ENCODE measurements at places on chromosomes 7 and 10.

- DNase-seq = peak; percentile 69
These were observed 11.2 kb upstream of the SLC35B4 start for GRCh38 chr7:134327896-134328295.

DNA sequence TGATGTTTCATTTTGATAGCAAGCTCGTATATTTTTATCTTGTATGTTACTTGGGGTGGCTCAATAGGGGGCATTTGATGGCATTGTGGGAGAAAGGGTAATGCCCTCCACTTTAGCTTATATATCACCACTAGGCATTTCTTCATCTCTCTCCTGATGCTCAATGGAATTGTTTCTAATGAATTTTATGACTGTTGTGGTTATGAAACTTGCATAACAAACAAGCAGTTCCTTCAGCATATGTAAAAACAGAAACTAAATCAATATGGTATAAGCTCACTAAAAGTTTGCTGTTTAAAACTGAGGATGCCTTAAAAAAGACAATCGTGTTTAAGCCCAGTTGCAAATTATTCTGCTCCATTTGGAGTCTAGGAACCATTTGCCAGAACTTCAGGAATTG is 75.5 kb downstream of the CDK14 start:
- DNase-seq = no peak

DNA sequence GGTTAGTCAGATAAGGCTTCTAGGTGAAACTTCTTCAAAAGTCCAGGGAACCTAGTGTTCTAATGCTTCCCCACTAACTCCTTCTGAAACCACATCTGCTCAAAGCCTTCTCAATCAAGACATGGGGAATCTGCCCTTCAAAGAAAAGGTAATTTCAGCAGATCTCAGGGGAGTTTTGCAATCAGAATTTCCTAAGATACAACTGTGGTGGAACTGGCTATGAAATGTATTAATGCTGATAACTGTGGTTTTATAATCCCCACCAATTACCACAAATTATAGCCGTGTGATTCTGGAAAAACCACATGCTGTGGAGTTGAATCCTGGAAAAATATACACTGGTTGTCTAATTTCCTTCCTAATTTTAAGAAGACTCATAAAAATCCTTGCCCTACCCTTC is 233.8 kb downstream of the SORCS1 start:
- no peak for DNase-seq

- no peak for DNase-seq
These were observed 11.1 kb downstream of the ERVW-1 start for GRCh38 chr7:92466682-92467081.

- no peak for DNase-seq
These were observed 220.5 kb downstream of the LHFPL3 start for GRCh38 chr7:104548861-104549260.

GRCh38 chr7:101235522-101235921 is 2.1 kb downstream of the CLDN15 start:
- no peak for DNase-seq

DNA sequence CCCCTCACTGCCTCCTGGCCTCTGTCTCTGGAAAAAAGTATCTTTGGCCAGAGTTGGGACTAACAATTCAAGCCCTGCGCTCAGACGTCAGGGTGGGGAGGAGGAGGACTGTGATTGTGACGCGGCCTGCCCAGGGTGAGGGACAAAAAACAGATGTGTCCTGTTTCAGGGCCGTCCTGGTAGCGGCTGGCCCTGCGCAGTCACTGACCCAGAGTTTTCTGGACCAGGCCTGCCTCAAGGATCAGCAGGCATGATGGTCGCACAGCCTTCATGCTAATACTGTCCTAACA is 110.1 kb downstream of the CYTH3 start:
- DNase-seq = no peak

- no peak for DNase-seq
These were observed 7.8 kb upstream of the TBX20 start for GRCh38 chr7:35261476-35262285.

GRCh38 chr7:151398446-151399304 is 11.2 kb downstream of the WDR86 start:
- no peak for DNase-seq

DNA sequence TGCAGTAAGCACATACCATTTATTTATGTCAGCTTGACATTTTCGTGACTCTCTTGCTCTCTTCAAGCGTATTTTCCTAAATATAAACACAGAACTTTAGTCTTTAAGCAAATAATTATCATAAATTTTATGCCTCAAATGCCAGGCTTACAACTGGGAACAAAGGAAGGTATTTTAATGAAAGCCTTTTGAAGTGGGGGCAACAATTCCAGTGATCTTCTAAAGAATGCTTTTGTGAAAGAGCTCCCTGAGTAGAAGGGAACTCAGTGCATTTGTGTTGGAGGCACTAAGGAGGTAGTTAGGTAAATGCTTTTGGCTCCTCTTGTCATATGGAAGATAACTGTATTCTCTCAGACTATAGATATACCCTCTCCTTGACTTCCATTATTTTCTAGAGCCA is 104.9 kb downstream of the VPS50 start:
- DNase-seq = no peak

- peak; percentile 44 for DNase-seq
These were observed 170.9 kb downstream of the CDK14 start for GRCh38 chr7:90766814-90767564.

- no peak for DNase-seq
These were observed 176.9 kb downstream of the DNAJB6 start for GRCh38 chr7:157513682-157514081.

DNA sequence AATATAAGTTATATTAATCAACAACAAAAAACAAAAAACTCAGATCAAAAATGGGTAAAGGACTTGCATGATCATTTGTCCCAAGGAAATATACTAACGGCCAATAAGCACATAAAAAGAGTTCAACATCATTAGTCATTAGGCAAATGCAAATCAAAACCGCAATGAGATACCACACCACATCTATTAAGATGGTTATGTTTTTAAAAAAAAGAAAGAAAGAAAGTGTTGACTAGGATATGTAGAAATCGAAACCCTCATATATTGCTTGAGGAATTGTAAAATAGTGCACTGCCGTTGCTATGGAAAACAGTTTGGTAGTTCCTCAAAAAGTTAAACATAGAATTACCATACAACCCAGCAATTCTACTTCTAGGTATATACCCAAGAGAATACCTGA is 39.4 kb upstream of the CTNNA3 start:
- DNase-seq = no peak

GRCh38 chr10:46544989-46545791 is 11.3 kb downstream of the GPRIN2 start:
- DNase-seq = peak; percentile 61

- no peak for DNase-seq
These were observed 76.1 kb downstream of the BICC1 start for GRCh38 chr10:58588673-58589265.

- DNase-seq = peak; percentile 89
These were observed 1107.2 kb downstream of the NRG3 start for GRCh38 chr10:82982110-82982608.

GRCh38 chr10:132881186-132881920 is 61.0 kb downstream of the CFAP46 start:
- DNase-seq = no peak

GRCh38 chr7:2524808-2525657 is 5.5 kb downstream of the LFNG start:
- no peak for DNase-seq

DNA sequence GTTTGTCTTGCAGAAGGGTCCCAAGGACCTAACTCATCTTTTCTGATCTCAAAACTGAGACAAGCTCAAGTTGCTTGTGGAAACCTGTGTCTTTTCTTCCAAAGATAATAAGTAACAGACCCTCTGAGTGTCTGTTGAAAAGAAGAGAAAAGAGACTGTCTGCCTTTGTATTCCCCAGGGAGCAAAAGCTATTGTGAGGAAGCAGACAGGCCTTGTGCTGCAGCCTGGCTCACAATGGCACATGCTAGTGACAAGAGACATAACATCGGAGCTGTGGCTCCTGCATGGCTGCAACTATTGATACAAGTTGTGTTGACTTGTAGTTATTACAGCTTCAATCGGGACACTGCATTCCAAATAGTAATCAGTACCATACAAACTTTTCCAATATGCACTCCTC is 202.9 kb downstream of the DKK1 start:
- no peak for DNase-seq

- no peak for DNase-seq
These were observed 59.8 kb upstream of the TES start for GRCh38 chr7:116150588-116150987.

- no peak for DNase-seq
These were observed 10.4 kb upstream of the ZNF22 start for GRCh38 chr10:44990302-44990655.

GRCh38 chr10:112362833-112363232 is 11.1 kb upstream of the ACSL5 start:
- DNase-seq = peak; percentile 69

DNA sequence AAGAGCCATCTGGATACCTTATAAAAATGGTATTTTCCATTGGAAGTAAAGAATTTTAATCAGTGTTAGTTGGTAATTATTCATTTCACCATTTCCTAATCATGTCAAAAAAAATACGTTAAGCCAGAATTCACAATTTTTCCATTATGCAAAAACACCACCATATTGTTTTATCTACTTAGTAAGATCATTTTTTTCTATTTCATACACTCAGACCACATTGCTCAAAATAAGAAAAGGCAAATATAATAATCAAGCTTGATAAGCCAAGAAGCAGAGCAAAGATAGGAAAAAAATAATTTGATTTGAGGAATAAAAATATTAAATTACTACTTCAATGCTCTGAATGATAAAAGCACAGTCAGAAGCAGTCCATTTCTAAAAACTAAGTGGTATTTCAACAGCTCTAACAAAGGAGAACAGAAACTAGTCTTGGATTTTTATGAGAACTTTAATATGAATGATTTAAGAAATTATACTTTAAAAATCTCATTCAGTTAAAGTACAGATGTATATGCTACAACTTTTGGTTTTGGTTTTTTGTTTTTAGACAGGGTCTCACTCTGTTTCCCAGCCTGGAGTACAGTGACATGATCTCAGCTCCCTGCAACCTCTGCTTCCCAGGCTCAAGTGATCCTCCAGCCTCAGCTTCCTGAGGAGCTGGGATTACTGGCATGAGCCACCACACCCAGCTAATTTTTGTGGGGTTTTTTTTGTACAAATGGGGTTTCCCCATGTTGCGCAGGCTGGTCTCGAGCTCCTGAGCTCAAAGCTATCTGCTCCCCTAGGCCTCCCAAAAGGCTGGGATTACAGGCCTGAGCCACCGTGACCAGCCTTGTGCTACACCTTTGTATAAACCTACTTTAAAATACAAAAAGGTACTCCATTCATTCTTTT is 46.6 kb downstream of the LRRN3 start:
- DNase-seq = peak; percentile 65

- no peak for DNase-seq
These were observed 77.5 kb upstream of the GDF10 start for GRCh38 chr10:47222461-47222860.

DNA sequence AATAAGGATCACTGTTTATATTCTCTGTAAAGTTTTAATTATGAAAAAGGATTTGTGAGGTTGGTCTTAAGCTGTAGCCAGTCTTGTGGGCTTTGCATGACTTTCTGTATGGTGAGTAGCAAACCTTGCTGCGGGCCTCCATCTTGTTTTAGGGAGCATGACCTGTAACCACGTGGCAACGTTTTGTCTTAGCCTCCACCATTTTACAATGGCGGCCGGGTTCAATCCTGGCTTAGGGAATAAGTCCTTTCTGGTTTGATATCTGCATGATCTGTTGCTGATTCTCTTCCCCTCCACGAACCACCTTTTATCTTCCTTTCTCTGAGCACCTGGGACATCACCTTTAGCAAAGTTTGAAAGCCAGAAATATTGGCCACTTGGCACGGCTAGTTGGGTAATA is 32.5 kb upstream of the OPTN start:
- no peak for DNase-seq

GRCh38 chr10:48219194-48219593 is 55.3 kb downstream of the FRMPD2 start:
- no peak for DNase-seq

DNA sequence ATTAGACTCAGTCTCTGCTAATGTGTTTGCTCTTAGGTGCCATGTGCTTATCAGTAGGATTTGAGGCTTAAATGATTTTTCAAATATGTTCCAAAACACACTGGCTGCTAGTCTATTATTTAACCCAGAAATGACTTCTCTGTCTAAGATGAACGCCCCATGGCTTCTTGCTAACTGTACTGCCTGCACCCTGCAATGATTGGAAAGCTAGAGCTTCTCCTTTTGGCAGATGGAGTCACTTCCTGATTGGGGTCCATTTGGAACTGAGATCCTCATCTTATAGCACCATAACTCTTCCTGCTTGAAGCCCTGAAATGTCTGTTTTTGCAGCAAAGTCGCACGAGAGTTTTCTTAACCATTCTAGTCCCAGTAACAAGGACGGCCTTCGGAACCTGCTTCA is 186.5 kb upstream of the ADO start:
- DNase-seq = no peak

DNA sequence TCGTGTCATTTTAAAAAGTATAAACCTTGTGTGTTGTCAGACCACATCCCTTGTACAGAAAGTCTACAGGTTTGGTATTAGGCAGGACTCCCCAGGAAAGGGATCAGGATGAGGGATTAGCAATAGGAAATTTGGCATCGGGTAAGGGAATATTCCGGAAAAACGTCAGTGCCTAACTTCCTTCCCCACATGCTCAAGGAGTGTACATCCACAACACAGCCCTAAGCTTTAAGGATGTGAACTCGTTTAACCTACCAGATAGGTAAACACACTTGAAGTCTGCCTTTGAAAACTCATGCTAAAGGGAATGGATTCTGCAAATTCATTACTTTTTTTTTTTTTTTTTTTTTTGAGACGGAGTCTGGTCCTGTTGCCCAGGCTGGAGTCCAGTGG is 194.9 kb downstream of the SKIDA1 start:
- no peak for DNase-seq

GRCh38 chr7:150560486-150560885 is 6.7 kb upstream of the GIMAP4 start:
- DNase-seq = no peak

GRCh38 chr10:4382811-4383210 is 443.2 kb upstream of the AKR1E2 start:
- no peak for DNase-seq

- no peak for DNase-seq
These were observed 19.0 kb upstream of the TSPAN12 start for GRCh38 chr7:120876922-120877321.

DNA sequence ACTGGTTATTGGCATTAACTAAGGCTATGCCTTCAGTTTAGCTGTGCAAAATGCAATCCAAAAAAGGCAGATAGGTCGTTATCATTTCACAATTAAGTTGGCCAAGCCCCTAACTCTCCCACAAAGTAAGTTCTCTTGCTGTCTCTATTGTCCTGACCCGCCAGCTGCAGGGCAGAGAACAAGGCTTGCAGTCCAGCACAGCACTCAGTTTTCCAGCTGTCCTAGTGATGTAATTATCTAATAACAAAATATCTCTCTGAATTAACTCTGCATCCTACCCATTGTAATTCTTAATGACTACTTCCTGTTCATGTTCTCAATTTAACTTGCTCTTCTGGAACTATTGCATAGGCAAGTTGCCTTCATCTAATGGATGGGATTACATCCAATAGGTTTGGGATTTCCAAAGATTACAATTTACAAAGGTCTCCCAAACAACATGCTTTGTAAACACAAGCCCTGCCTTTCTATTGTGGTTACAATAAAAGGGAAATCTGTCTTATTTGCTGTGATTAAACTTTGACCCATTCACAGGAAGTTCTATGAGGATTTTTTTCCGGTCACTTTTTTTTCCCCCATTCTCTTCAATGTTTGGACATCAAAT is 55.2 kb downstream of the CDK6 start:
- no peak for DNase-seq

Data from EL (cell line).